ENCODE measurements at places on chromosomes 16 and 17.

- no peak for DNase-seq
Observed at GRCh38 chr17:20097330-20097729, 88.2 kb downstream of the SPECC1 start.

DNA sequence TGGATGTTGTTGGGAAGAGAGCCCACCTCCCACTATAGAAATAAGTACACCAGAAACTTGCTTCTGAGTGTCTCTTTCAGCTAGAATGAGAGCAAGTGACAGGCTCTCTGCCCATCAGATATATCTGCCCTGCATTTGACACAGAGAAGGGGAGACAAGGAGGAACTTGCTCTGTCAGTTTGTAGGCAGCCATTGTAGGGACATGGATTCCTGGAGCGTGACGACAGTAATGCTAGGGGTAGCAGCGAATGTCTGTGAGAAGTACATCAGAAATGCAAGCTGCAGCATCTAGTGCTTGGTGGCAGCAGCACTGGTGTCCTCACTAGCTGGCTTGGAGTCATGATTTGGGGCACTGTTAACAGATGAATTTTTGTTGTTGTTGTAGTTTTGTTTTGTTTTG is 23.0 kb downstream of the ZNF200 start:
- DNase-seq: no peak

GRCh38 chr17:64306850-64307463 is 43.9 kb upstream of the TEX2 start:
- DNase-seq: peak; percentile 89

GRCh38 chr17:39871801-39872200 is 3.8 kb downstream of the ZPBP2 start:
- DNase-seq: no peak

GRCh38 chr16:22220714-22221113 is 14.6 kb downstream of the EEF2K start:
- no peak for DNase-seq

- no peak for DNase-seq
Observed at GRCh38 chr17:8670421-8670820, 39.9 kb upstream of the MYH10 start.

DNA sequence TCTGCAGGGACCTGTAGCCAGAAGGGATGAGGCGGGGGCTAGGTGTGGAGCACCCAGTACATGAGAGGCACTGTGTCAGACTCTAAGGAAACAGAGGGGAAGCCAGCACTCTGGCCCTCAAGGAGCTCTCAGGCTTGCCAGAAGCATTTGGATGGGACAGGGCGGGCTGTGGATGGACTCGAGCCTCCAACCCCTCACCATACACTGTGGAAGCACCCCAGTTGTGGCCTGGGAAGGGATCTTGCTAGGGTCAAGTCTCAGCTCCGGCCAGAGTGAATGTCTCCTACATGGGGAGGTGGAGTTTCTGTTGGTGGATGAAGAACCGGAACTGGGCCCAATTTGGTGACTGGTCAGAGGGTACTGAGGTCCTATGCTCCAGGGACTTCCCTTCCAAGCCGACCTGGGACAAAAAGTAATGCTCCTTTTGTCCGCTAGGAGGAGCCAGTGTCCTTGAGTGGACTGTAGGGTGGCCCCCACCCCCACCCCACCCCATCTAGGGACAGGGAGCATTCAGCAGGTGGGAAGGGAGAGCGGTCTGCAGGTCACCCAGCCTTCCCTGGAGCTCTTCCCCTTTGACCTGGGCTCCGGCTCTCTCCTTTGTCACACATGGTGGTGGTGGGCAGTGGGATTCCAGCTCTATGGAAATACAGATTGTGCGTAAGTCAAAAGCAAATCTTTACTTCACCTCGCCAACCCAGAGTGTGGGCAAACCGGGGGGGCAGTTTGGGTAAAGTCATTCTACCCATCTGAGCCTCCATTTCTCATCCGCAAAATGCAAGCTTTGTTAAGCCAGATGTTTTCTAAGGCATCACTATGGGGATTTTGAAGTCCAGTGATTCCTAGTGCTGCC is 20.4 kb upstream of the PHB1 start:
- DNase-seq: peak; percentile 81

GRCh38 chr17:79078476-79079190 is 4.0 kb downstream of the ENGASE start:
- DNase-seq: no peak

GRCh38 chr17:34758718-34759117 is 179.3 kb downstream of the TMEM132E start:
- DNase-seq: no peak

GRCh38 chr17:4987767-4988567 is 492 bp upstream of the CAMTA2 start:
- DNase-seq: peak; percentile 64

GRCh38 chr16:51035110-51035498 is 116.0 kb downstream of the SALL1 start:
- no peak for DNase-seq

GRCh38 chr16:1932050-1933028 is 10.7 kb downstream of the MSRB1 start:
- no peak for DNase-seq

- DNase-seq: no peak
Observed at GRCh38 chr16:17002565-17002964, 468.2 kb downstream of the XYLT1 start.

DNA sequence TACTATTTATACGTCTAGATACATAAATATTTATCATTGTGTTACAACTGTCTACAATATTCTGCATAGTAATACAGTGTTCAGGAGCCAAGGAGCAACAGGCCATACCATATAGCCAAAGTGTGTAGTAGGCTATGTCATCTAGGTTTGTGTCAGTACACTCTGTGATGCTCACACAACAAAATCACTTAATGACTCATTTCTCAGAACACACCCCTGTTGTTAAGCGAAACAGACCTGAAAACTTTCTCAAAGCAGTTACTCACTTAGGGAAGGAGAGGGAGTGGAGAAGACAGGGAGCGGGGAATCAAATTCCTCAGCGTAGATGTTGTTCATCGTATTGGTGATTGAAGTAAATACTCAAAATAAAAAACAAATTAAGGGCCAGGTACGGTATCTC is 269.5 kb downstream of the STX8 start:
- DNase-seq: no peak

GRCh38 chr17:38747463-38748148 is 530 bp downstream of the PCGF2 start:
- peak; percentile 71 for DNase-seq

GRCh38 chr17:81488276-81488860 is 24.2 kb downstream of the ACTG1 start:
- peak; percentile 78 for DNase-seq

GRCh38 chr16:57752203-57752580 is 16.6 kb downstream of the KATNB1 start:
- DNase-seq: no peak

DNA sequence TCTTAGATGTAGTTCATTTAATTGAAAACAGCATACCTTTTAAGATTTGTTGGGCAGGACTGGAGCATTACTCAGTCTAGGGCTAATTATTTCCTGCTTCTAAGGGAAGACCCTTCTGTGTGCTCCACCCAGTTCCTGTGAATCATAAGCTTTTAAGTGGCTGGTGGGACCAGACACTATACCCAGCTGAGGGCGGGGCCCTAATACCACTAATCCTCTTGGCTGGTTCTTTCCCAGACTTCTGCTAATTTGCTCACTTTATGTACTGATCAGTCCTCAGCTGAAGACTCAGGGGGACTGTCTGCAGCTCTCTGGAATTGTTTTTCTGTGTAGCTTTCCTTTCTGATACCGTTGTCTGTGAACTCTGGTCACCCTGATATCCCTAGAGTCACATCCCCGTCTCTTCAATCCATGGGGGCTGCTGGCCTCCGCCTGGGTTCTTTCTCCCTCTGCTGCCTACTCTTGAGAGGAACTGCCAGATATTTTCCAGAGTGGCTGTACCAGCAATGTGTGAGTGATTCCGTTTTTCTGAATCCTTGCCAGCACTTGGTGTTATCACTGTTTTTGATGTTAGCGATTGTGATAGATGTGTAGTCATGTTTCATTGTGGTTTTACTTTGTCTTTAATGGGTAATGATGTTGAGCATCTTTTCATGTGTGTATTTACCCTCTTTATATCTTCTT is 35.1 kb downstream of the MFSD11 start:
- peak; percentile 74 for DNase-seq

DNA sequence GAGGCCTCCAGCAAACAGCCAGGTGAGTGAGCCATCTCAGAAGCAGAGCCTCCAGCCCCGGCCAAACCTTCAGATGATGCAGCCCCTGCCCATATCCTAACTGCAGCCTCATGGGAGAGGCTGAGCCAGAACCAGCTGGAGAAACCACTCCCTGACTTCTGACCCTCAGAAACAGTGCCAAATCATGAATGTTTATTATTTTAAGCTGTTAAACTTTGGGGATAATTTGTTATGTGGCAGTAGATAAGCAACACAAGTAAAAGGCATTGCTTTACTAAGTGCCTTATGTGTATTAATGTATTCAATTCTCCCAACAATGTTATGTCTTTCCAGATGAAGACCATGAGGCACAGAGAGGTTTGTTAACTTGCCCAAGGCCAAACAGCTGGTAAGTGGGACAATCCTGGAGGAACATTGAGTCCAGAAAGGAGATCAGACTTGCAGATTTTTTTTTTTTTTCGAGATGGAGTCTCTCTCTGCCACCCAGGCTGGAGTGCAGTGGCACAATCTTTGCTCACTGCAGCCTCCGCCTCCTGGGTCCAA is 59.6 kb downstream of the SOCS1 start:
- no peak for DNase-seq

- DNase-seq: peak; percentile 86
Observed at GRCh38 chr17:3558603-3559269, 1.1 kb upstream of the TRPV3 start.

DNA sequence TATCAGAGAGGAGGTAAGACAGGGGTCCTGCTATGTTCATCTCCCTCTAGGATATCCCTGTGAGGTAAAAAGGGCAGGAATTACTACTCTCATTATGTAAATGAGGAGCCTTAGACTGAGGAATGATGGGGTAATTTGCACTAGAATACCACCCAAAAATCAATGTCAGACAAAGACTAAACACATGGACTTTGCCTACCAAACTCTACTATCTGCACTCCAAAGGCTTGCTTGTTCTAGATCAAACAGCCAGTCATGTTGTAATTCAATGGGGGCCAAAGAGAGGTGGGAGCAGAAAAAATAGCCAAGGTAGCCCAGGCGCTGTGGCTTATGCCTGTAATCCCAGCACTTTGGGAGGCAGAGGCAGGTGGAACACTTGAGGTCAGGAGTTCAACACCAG is 120.7 kb downstream of the LYRM1 start:
- DNase-seq: no peak

GRCh38 chr16:57810197-57811031 is 8.1 kb upstream of the KIFC3 start:
- peak; percentile 94 for DNase-seq

DNA sequence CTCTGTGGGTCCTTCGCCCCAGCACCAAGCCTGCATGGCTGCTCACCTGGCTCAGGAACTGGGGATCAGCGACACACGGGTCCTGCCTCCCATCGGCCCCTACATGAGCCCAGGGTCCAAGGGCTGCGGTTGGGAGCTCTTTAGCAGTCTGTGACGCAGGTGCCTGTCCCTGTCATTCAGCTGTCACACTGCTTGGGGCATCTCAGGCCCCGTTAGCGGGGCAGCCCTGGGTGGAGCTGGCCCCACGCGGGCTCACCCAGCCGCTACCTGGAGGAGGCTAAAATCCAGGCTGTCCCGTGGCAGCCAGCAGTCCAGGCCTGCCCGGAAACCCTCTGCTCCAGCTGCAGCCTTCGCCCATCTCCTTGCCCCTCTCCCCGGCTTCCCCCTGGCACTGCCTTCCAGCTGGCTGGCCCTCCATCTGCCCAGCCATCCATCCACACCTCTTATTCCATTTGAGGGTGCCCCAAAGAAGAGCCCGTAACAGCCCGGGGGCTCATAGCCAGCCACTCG is 3.3 kb downstream of the GCGR start:
- no peak for DNase-seq

DNA sequence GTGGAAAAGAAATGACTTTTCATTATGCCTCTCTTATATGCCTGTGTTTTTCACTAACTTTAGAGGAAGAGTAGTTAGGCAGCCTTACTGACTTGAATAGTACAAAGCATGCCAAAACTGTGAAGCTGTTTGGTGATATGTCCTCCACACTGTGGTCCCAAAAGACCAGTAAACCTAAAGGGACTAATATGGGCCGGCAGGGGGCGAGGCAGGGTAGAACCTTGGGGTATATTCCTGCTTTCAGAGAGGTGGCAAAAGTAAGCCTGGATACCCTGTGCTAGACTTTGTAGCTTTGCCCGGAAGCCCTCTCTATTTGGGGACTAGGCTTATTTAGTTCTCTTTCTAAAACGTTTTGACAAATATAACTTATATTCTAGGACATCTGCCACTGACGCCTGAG is 36.5 kb upstream of the VWA3A start:
- no peak for DNase-seq

GRCh38 chr17:55689672-55690071 is 33.0 kb downstream of the TMEM100 start:
- no peak for DNase-seq

DNA sequence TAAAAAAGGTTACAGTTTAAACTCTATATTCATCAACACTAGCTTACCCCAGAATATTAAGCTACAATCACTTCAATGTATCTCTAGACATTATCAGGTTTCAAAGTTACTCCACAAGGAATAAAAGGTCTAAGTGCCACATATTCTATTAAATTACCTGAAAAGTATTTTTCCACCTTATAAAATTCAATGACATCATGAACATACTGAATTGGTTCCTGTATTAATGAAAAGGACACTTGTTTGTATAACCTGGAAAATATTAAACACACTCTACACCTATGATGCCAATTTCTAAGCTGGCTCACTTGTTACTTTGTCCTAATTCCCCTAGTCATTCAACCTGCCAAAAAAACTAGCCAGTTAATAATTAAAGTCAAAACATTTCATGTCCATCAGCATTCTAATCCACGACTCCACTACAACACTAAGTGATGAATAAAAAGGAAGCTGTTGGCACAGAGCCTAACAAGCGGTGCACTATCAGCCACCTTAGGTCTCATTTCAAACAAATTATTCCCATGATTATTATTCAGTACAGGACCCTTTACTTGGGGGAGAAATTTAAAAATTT is 12.2 kb downstream of the MED13 start:
- DNase-seq: no peak

DNA sequence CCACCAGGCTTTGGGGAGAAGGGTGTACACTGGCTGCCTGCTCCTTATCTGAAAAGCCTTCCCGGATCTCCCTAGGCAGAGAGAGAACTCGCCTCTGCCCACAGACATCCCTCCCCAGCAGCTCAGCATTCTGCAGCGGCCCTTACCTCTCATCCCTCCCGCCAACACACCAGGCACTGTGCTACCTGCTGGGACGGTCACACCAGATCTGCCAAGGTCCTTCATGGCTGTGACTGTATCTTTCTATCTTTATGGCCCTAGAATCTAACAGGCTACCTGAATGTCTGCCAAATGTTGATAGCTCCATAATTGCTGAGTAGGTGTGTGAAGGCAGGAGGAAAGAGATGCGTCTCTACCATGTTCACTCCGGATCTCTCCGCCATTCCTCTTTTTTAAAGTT is 7.9 kb downstream of the TSNAXIP1 start:
- DNase-seq: no peak

GRCh38 chr16:64269756-64270155 is 852.1 kb downstream of the CDH11 start:
- no peak for DNase-seq

GRCh38 chr16:55503726-55504550 is 4.9 kb upstream of the LPCAT2 start:
- DNase-seq: peak; percentile 19

GRCh38 chr17:17725011-17725751 is 43.9 kb downstream of the RAI1 start:
- no peak for DNase-seq

Measured in activated CD4-positive, alpha-beta T cell treated with anti-CD3 and anti-CD28 coated beads, Interleukin-2, amount 10 ng/mL, durations not matched to agents 24 days and 14 days (primary cell).